Right lung (tissue), 10 donors: ENCODE measurements at places on chromosomes 5 and 9.

- DNase-seq: no peak
Measured at GRCh38 chr9:130938184-130938651, 829 bp downstream of the FIBCD1 start.

DNA sequence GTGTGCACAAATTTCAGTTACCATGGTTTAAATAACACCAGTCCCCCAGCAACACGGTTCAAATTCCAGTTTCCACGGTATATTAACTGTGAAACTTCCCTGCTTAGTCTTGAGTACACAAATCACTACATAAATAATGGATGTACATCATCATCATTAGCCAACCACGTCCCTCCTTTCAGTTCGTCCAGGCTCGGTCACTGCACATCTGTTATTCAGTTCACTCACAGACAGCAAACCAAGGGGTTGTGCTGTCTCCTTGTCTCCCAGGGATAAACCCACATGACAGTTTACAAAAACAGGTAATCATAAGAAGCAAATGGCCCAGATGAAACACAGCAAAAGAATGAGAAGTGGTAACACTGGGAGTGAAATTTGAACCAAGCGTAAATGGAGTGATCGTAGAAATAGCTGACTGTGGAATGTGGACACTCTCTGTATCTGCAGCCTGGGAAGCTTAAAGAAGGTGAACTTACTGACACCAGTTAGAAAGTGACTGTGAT is 61.0 kb upstream of the RAD23B start:
- no peak for DNase-seq

DNA sequence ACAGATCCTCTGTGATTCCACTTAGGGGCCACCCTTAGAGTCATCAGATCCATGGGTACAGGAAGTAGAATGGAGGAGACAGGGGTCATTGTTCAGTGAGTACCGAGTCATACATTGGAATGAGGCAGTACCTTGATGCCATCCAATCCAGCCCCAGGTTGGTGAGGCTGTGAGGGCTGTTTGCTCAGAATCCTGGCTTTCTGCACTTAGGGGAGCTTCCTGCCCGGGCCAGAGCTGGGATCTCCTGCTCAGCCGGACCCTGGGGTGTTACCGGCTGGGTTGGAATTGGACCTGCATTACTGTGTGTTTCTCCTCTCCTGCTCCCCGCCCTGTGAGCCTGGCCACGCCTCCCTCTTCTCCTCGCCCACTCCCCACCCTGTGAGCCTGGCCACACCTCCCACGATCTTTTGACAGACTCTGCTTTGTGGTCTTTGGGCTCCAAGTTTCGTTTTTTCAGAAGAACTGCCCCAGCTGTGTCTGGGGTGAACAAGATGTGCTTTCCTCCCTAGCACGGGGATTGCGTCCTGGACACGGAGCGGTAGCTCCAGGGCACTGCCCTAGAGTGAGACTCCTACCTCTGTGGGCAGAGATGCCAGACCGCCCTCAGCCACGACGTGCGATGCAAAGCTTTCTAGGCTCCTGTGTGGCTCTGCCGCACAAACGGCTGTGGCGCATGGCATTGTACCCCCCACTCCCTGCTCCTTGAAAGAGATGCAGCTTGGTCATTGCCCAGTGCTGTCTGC is 15.4 kb downstream of the TRAF2 start:
- no peak for DNase-seq

DNA sequence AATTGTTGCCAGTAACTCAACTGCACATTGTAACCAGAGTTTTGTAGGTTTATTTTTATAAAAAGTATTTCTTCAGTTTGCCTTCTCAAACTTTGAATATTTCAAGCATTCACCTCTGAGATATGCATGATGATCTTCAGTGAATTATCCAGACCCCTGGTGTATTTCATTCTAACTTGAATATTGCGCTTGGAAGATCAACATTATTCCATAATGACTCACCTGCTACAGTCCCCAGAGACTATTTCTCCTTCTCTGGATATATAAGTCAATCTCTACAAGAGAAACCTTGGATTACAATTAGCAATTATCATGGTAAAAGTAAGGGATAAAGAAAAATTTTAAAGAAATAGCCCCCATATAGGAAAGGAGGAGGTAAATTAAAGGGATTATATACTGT is 1041.0 kb downstream of the TLE1 start:
- DNase-seq: no peak

DNA sequence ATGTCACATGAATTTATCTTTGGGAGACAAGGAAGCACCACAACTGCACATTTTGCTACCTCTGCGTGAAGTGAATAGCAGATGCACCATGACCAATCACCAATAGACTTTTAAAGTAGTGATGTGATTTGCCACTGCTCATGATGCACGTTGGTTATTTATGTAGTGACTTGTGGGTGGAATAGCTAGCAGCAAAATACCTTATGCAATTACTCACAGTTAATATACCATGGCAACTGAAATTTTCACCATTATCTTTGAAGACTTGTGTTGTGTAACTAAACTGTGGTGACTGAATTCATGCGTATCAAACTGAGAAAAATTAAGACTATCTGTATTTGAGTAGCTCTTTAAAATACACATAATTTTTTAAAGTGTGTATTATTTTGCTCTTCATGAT is 46.2 kb upstream of the TUSC1 start:
- no peak for DNase-seq

- DNase-seq: peak; percentile 70
Measured at GRCh38 chr9:94882966-94883641, 156.6 kb downstream of the AOPEP start.

DNA sequence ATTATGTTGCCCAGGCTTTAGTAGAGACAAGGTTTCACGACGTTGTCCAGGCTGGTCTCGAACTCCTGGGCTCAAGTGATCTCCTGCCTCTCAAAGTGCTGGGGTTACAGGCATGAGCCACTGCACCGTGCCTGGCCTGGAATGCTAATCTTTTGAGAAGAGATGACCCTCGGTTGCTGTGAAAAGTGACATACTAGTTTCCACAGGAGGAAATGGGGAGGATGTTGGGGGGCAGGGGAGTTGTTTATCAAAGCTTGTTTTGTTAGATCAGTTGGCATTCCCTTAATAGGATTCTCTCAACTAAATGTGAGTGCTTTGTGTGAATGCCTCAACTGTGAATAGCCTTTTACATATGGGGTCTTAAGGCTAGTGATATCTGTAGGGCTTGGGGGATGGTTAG is 16.4 kb upstream of the MATR3 start:
- DNase-seq: no peak

- DNase-seq: no peak
Measured at GRCh38 chr9:136714893-136715274, 2.5 kb downstream of the DIPK1B start.

GRCh38 chr5:143217065-143217803 is 186.3 kb downstream of the NR3C1 start:
- DNase-seq: no peak

- DNase-seq: no peak
Measured at GRCh38 chr5:123659011-123659410, 147.0 kb downstream of the CSNK1G3 start.
